Neural progenitor cell (in vitro differentiated cells): ENCODE measurements at places on chromosomes 4 and X. TPM values are rescaled to one million over a fixed set of nuclear protein-coding genes. Genes with fewer than 3 reads are reported as not detected.
A peak's percentile ranks its signal among the peaks of the same experiment; 100 is the strongest.

GRCh38 chr4:89535251-89535650, 227.7 kb upstream of the GPRIN3 start:
- H3K27me3 ChIP-seq, result no peaks in the 10 kb centered on the region
- H3K36me3 ChIP-seq, result no peaks in the 10 kb centered on the region
- H3K27ac ChIP-seq, result no peak overlapping the region

- no peaks in the 10 kb centered on the region for H3K36me3 ChIP-seq
- H3K27ac ChIP-seq, result peak within 1 kb of the TSS; percentile 53
- H3K27me3 ChIP-seq, result peaks cover 15% of the 10 kb centered on the region
- peak; percentile 82 for DNase-seq
- H3K4me3 ChIP-seq, result peak within 1 kb of the TSS; percentile 88
These were observed at the start of gene LIN54 for GRCh38 chr4:83010522-83011318. Gene LIN54, minus strand, starts transcription at chr4:83010823. Its CDS starts 25,979 bp downstream, at chr4:82984844.

DNA sequence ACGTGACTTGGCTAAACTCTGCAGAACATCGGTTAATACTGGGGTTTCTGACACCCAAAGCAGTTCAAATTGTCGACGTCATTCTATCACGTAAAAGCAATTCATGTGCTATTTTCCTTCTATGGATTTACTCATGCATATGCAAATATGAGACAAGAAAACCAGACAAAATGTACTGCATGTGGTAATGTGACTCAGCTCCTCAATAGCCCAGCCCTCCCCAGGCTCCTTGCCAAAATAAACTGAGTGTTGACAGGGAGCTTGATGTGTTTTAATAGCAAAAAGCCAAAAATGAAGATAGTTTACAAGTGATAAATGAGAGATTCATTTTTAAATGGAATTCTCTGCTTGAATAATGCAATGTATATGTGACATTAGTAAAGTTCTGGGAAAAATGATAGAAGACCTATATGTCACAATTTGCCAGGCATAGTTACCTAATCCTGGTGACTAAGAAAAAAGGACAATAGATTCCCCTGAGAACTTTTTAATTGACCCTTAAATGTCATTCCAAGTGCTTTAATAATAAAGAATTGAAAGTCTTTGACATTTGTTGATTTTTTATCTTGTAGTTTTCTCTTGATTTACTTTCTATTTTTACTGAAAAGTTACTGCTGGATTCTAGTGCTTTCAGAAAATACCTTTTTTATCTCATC, 1700.6 kb upstream of the TENM3 start:
- no peaks in the 10 kb centered on the region for H3K27me3 ChIP-seq
- peaks cover 40% of the 10 kb centered on the region for H3K4me1 ChIP-seq
- H3K27ac ChIP-seq, result peak overlapping the region; percentile 76
- DNase-seq, result no peak
- H3K36me3 ChIP-seq, result no peaks in the 10 kb centered on the region

GRCh38 chr4:135244696-135245095, 1043.1 kb upstream of the PABPC4L start:
- H3K27ac ChIP-seq, result no peak overlapping the region
- H3K36me3 ChIP-seq, result no peaks in the 10 kb centered on the region
- no peak overlapping the region for H3K4me3 ChIP-seq
- no peaks in the 10 kb centered on the region for H3K27me3 ChIP-seq
- peaks cover 11% of the 10 kb centered on the region for H3K4me1 ChIP-seq

DNA sequence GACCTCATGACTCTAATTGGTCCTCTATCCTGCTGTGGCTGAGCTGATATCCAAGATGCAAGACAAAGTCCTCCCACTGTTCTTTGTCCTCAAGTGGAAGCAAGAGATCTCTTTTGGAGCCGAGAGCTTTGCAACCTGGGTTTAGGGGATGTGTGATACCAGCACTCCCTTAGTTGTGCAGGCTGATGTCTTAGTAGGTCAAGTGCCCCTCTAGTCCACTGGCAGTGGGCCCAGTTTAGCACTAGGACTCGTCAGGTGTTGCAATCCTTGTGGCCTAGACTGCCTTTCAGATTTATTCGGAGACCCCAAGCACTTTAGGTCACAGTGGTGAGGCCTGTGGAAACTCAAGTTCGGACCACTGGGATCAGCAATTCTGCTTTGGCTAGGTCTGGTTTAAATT, 64.0 kb downstream of the GPRASP3 start:
- H3K36me3 ChIP-seq, result no peaks in the 10 kb centered on the region
- DNase-seq, result no peak
- H3K4me1 ChIP-seq, result no peaks in the 10 kb centered on the region
- H3K27me3 ChIP-seq, result no peaks in the 10 kb centered on the region
- no peak overlapping the region for H3K4me3 ChIP-seq
- no peak overlapping the region for H3K27ac ChIP-seq

DNA sequence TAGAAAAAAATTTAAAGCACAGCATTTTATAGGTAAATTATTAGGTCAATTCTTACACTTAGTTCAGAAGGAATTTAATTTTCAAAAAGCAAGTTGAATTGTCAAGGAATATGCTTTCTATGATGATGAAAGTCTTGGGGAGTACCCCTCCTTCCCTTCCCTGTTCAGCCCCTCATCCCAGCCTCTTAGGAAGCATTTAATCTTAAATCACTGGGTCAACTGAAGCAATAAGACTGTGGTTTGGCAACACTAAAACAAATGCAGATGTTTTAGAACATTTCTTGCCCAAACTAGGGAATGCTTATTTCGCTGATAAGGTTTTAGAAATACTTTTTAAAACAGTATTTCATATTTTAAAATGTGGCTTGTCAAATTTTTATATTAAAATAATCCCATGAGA, 19.1 kb upstream of the ARSJ start:
- no peaks in the 10 kb centered on the region for H3K4me1 ChIP-seq
- H3K27me3 ChIP-seq, result no peaks in the 10 kb centered on the region
- no peaks in the 10 kb centered on the region for H3K36me3 ChIP-seq
- H3K4me3 ChIP-seq, result no peak overlapping the region

DNA sequence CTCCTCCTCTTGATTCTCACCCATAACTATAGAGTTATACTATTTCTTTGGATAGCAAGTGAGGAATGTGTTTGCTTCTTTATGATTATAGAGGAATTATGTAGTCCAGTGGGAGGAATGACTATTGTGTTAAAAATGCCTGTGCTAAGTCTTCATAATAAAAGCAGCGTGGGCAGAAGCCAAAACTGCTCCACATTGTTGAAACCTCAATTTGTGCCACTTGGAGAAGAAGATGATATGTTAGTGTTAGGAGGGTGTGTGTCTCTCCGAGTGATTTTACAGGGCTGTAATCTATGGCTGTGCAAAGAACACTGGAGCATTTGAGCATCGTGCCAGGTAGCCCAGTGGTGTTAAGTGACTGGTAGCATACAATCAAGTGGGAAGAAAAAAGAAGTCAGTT, 74.3 kb downstream of the FRAS1 start:
- H3K4me3 ChIP-seq, result no peak overlapping the region
- H3K36me3 ChIP-seq, result no peaks in the 10 kb centered on the region
- DNase-seq, result no peak
- H3K27me3 ChIP-seq, result no peaks in the 10 kb centered on the region

DNA sequence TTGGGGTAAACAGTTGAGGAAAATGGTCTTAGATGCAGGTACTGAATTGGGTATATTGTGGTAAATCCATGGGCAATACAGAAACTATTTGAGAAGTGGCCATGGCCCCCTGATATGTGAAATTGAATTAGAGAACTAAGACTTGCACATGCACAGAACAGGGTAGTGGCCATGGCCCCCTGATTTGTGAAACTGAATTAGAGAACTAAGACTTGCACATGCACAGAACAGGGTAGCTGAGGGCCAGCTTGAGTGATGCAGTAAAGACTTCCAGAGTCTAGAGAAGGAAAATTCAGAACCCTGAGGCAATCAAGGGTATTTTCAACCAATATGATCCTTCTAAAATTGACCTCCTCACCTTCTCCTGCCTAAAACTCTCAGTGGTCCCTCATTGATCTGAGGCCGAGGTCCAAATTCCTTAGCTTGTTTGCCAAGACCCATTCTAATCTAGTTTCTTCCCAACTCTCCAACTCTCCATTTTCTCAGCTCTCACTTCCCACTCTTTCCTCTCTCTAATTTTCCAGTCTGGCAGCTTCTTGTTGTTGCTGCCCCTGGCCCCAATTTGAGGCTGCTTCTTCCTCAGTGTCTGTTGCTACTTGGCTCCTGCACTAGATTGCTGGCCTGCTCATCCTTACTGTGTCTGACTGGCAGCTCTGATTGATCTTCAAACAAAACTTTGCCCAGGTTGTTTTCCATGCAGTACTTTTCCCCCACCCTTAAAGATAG, 72.4 kb downstream of the FRAS1 start:
- H3K27ac ChIP-seq, result no peak overlapping the region
- H3K4me1 ChIP-seq, result peaks cover 21% of the 10 kb centered on the region
- DNase-seq, result no peak
- no peaks in the 10 kb centered on the region for H3K27me3 ChIP-seq
- no peaks in the 10 kb centered on the region for H3K36me3 ChIP-seq

- H3K36me3 ChIP-seq, result no peaks in the 10 kb centered on the region
- no peak within 1 kb of the TSS for H3K4me3 ChIP-seq
- DNase-seq, result no peak
- no peaks in the 10 kb centered on the region for H3K4me1 ChIP-seq
- no peaks in the 10 kb centered on the region for H3K27me3 ChIP-seq
- H3K27ac ChIP-seq, result no peak within 1 kb of the TSS
These were observed at the start of gene NOX1 for GRCh38 chrX:100874325-100874724. Gene NOX1, minus strand, starts transcription at chrX:100874359. Its CDS starts 220 bp downstream, at chrX:100874139.

GRCh38 chr4:136805617-136806016, 726.7 kb downstream of the PCDH18 start:
- peaks cover 7% of the 10 kb centered on the region for H3K4me1 ChIP-seq
- no peak for DNase-seq
- H3K27ac ChIP-seq, result no peak overlapping the region

GRCh38 chrX:10859353-10859752, 239.0 kb upstream of the MID1 start:
- no peaks in the 10 kb centered on the region for H3K27me3 ChIP-seq
- H3K27ac ChIP-seq, result no peak overlapping the region
- no peak overlapping the region for H3K4me3 ChIP-seq
- H3K4me1 ChIP-seq, result no peaks in the 10 kb centered on the region
- DNase-seq, result no peak
- H3K36me3 ChIP-seq, result no peaks in the 10 kb centered on the region

- H3K27me3 ChIP-seq, result no peaks in the 10 kb centered on the region
- H3K4me3 ChIP-seq, result no peak overlapping the region
These were observed 185.3 kb downstream of the KIT start for GRCh38 chr4:54843106-54843505.

DNA sequence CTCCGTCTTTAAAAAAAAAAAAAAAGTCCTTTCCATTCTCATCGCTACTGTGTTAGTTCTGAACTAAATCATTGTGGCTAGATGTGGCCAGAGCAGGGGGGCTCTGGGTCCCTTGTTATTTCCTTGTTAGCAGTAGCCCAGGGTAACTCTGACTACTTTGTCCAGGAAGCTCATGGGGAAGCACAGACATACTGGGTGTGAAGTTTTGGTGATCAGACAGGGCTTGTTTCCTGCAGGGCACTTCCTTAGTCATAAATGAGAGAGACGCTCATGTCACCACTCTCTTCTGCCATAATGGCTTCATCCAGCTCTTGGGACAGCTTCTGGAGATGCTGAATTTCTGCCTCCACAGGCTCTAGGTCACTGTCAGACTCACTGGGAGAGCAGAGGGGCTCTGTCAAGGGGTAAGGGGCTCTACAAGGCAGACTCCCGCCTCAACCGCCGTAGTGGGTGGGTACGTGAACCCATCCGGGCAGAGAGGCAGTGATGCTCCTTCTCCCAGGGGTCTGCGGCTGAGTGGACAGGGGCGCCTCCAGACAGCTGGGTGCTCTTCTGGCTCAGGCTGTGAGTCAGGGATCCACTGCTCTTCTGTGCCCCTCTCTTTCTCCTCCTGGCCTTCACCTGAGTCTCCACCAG, 12.9 kb downstream of the STIM2 start:
- no peaks in the 10 kb centered on the region for H3K36me3 ChIP-seq
- H3K27me3 ChIP-seq, result no peaks in the 10 kb centered on the region
- no peak overlapping the region for H3K27ac ChIP-seq
- DNase-seq, result no peak
- H3K4me1 ChIP-seq, result peaks cover 8% of the 10 kb centered on the region
- no peak overlapping the region for H3K4me3 ChIP-seq

- no peak overlapping the region for H3K4me3 ChIP-seq
- DNase-seq, result no peak
- H3K27ac ChIP-seq, result no peak overlapping the region
- H3K27me3 ChIP-seq, result no peaks in the 10 kb centered on the region
- no peaks in the 10 kb centered on the region for H3K4me1 ChIP-seq
These were observed 51.9 kb downstream of the TET2 start for GRCh38 chr4:105198541-105198940.

GRCh38 chr4:8600686-8601085, 8.1 kb downstream of the CPZ start:
- no peak overlapping the region for H3K4me3 ChIP-seq
- H3K4me1 ChIP-seq, result no peaks in the 10 kb centered on the region
- DNase-seq, result no peak
- no peaks in the 10 kb centered on the region for H3K27me3 ChIP-seq
- no peaks in the 10 kb centered on the region for H3K36me3 ChIP-seq
- H3K27ac ChIP-seq, result no peak overlapping the region

- H3K27me3 ChIP-seq, result no peaks in the 10 kb centered on the region
- no peak overlapping the region for H3K27ac ChIP-seq
- H3K36me3 ChIP-seq, result no peaks in the 10 kb centered on the region
These were observed 43.2 kb downstream of the QDPR start for GRCh38 chr4:17468619-17469221.

DNA sequence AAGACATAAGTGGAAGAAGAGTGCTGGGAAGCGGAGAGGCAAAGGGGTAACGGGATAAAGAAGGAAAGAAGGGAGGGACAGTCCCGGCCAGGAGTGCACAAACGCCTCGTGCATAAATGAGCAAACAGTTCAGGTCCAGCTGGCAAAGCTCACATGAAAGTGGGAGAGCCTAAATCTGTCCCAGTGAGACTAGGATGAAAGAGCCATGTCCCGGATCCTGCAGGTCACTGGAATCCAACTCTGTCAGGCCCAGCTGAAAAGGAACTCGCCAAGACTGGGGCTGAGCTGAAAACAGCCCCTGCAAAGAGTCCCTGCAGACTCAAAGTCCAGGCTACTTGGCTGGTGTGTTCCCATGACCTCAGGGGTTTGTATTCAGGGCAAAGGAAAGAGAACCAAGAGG, 38.0 kb upstream of the CRMP1 start:
- peaks cover 39% of the 10 kb centered on the region for H3K27me3 ChIP-seq
- no peaks in the 10 kb centered on the region for H3K4me1 ChIP-seq

- no peak overlapping the region for H3K27ac ChIP-seq
- H3K4me3 ChIP-seq, result no peak overlapping the region
- no peak for DNase-seq
These were observed 55.3 kb upstream of the MSANTD1 start for GRCh38 chr4:3193531-3194203.

GRCh38 chr4:181698221-181698620, 545.0 kb upstream of the TENM3 start:
- no peaks in the 10 kb centered on the region for H3K36me3 ChIP-seq
- H3K27ac ChIP-seq, result no peak overlapping the region
- H3K27me3 ChIP-seq, result no peaks in the 10 kb centered on the region

DNA sequence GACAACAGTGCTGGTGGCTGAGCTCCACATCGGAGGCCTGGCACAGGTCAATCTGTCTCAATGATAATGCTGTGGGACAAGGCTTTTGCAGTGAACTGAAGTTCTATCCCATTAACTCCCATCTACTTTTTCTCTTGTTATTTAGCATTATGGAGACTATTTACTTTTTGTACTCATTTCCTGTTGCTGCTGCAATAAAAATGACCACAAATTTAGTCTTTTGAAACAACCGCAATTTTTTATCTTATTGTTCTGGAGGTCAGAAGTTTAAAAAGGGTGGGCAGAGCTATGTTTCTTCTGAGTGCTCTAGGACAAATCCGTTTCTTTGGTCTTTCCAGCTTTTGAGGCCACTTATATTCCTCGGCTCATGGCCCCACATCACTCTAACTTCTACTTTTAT, 111.0 kb upstream of the PITX2 start:
- no peaks in the 10 kb centered on the region for H3K27me3 ChIP-seq
- H3K4me1 ChIP-seq, result no peaks in the 10 kb centered on the region
- no peak for DNase-seq
- no peak overlapping the region for H3K4me3 ChIP-seq

Gene GSX2
- 0.59 TPM in 1 of 2 replicates, not detected in the other for total RNA-seq

Gene LCORL
- 53.6 and 65.5 TPM in 2 replicates for total RNA-seq

Gene GLOD5
- total RNA-seq, result not detected in 2 replicates

Gene VCX3B
- not detected in 2 replicates for total RNA-seq

Gene SPANXC
- not detected in 2 replicates for total RNA-seq

Gene CORIN
- total RNA-seq, result 0.12 TPM in 1 of 2 replicates, not detected in the other
